ENCODE measurements at places on chromosomes 16 and 17.

GRCh38 chr17:60395508-60396065, 3.7 kb upstream of the USP32 start:
- DNase-seq: no peak

- DNase-seq: no peak
Observed at GRCh38 chr16:50742576-50743200, 802 bp downstream of the CYLD start.

DNA sequence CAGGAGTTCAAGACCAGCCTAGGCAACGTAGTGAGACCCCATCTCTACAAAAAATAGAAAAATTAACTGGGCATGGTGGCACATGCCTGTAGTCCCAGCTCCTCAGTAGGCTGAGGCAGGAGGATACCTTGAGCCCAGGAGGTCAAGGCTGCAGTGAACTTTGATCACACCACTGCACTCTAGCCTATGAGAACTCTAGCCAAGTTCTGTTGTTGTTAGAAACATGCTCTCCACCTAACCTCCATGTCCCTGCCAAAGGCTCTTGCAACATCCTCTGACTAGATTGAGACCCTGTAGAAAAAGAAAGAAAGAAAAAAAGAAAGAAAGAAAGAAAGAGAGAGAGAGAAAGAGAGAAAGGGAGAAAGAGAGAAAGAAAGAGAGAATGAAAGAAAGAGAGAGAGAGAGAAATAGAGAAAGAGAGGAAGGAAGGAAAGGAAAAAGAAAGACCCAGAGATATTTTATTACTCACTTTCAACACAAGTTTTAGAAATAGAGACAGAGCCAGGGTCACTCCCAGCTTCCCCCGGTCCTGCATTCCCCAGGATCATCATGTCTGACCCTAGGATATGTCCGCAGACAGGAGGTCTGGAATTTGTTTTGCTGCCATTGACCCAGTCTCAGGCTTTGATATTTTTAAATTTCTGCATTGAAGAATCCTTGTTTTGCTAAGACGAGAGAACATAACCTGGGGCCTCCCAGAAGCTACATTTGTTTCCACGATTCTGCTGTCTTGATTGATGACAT, 376.5 kb upstream of the CDH5 start:
- DNase-seq: no peak

DNA sequence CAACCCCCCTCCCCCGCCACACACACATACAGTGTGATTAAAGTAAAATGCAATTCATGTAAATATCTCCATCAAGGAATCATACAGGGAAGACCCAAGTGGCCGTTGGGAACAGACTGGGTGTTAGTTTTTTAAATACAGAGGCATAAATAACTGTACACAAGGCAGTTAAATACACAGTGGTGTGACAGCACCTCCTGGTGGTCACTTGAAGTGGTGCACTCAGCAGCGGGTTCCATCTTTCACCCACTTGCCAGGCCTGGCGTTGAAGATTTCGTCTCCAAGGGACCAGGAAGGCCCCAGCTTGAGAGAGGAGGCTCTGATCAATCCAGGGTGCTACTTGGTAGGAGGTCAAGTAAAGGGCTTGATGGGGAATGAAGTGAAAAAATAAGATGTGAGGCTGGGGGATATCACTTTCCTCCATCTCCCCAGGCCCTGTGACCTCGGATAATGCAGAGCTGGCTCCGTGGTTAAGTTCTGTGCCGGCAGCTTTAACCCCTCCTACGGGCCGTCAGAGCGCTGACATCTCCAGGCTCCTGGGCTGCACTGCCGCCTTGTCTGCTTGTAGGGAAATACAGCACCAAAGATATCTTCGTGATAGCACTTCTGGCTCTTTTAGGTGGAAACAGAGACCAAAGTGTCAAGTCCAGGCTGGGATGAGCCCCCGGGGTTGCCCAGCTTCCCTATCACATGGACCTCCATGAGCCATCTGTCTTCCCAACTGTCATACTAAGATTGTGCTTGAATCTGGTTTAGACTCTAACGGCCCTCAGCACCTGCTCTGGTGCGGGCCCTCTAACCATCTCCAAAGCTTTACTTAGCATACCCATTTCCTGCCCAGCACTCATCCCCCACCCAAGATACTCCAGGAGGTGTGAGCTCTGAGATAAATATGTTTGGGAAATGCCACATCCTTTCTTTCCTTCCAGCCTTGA, 20.7 kb downstream of the LGALS9 start:
- DNase-seq: no peak

- no peak for DNase-seq
Observed at GRCh38 chr17:76063875-76064546, 8.3 kb downstream of the SRP68 start.

- DNase-seq: no peak
Observed at GRCh38 chr16:56532714-56533113, 12.9 kb upstream of the BBS2 start.

Measured in SK-N-MC (cell line).